Skeletal muscle cell (primary cell): ENCODE measurements at places on chromosomes 11 and 22.
A peak's percentile ranks its signal among the peaks of the same experiment; 100 is the strongest.

GRCh38 chr11:119206511-119207414 lies 624 bp downstream of the CBL start:
- no peak for DNase-seq

- DNase-seq: peak; percentile 95
These were observed 75.8 kb downstream of the CD44 start for GRCh38 chr11:35214792-35215193.

GRCh38 chr11:36436064-36436463 lies 74.0 kb downstream of the TRAF6 start:
- DNase-seq: no peak

GRCh38 chr11:45413156-45413858 lies 127.2 kb upstream of the SYT13 start:
- no peak for DNase-seq

DNA sequence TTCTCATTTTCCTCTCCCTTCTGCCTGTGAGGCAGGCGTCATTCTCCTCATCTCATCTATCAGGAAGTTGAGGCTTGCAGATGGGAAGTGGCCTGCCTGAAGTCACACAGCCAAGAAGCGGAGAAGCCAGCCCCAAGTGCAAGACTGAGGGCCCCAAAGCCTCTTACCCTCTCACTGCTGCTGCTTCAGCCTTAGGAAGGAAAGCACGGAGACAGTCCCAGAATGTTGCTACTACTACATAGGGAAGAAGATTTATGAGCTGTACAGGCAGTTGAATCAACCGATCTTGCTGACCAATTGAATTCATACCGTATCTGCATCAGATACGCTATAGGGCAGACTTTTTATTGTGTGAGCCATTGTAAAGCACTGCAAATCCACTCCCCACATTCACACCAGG lies 89.0 kb downstream of the CWC15 start:
- no peak for DNase-seq

DNA sequence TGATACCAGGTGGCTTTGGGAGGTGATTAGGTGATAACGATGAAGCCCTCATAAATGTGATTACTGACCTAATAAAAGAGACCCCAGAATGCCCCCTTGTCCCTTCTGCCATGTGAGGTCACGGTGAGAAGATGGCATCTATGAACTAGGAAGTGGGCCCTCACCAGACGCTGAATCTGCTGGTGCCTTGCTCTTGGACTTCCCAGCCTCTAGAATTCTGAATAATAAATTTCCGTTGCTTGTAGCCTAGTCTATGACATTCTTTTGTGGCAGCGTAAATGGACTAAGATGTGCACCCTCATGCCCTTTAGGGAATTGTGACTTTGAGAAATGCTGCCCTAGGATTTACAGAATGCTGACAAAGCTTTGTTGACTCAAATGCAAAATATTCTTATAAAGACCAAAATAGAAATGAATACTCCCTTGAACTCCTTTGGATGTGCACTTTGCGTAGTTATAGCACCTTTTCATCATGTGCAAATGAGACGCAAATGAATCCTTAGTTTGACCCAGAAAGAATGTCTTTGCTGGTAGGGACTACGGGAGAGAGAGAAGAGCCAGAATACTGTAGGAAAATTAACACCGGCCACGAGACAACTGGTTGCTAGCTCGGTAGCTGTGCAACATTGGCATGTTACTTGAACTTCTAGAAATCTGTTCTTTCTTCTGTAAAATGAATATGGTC lies 24.8 kb upstream of the EHF start:
- DNase-seq: no peak

DNA sequence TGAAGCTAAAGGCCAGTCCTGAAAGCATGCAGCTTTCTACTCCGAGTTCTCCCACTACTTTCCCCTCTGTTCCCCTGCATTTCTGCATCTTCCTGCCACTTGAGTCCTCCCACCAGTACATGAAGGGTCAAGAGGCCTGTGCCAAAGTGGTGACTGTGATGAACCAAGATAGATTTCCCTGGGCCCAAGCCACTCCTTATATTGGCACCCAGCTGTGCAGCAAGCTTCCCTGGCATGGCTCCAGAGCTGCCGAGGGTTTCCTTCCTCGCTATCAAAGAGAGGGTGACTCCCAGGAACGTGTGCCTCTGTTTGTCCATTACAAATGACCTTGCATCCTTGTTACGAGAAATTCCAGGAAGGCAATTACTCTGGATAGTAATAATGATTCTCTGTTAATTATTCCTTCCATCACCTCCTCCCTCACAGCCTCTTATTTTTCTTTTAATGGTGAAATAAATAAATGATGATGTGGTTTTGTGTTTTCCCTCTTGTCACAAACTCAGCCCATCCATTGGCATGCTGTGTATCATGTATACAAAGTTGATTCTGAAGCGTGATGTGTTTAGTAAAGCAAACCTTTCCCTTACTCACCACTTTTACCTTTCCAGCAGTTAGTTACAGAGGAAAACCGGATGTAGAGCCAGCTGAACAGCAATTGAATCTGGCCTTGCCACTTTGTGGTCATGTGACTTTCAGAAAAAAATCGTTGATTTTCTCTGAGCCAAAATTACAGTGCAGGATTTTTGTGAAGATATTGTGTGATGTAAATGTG lies 8.3 kb downstream of the SRSF8 start:
- DNase-seq: no peak

GRCh38 chr11:1717745-1718144 lies 20.8 kb downstream of the KRTAP5-6 start:
- no peak for DNase-seq

GRCh38 chr11:36109850-36110606 lies 166.2 kb downstream of the LDLRAD3 start:
- DNase-seq: no peak

DNA sequence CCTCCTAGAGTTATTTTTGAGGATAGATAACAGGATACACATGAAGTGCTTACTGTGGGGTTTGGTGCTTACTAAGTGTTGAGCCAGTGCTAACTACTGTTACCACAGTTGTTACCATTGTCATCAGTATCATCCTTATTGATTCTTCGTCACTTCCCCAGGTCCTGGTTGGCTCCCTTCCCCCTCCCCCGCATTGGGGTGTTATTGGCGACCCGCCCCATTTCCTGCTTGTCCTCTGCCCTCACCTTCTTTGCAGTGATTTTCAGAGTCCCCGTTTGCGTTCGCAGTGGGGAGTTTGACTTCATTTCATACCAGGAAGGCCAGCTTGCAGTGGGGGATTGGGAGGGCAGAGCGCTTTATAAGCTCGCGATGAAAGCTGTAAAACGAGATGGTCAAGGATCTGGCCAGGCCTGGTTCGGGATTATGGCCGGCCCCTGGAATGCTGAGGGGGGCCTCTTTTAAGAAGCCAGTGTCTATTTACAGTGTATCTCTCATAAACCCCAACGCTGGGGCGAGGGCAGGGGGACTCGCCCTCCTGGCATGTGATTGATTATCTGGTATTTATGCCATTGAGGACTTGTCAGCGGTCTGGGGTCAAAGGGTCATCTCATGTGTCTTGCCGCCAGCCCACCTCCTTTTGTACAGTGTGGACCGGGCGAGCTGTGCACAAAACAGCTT lies 84.6 kb upstream of the NNMT start:
- DNase-seq: no peak

DNA sequence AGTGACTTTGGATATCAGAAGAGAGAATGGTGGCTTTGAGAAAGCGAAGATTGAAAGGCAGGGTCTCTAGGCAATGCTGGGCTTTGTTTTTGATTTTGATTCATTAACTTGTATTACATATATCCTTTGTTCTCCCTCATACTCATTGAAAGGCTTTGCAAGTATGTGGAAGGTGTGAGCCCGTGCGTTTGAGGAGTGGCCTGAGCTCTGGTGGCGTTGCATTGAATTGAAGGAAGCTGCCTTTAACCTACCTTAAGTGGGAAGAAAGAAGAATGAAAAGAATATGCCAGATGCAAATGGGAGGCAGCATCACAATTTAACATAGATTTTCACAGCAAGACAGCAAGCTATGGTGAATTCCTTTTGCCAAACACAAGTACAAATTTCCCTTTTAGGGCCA lies 6.7 kb downstream of the MMP7 start:
- no peak for DNase-seq

DNA sequence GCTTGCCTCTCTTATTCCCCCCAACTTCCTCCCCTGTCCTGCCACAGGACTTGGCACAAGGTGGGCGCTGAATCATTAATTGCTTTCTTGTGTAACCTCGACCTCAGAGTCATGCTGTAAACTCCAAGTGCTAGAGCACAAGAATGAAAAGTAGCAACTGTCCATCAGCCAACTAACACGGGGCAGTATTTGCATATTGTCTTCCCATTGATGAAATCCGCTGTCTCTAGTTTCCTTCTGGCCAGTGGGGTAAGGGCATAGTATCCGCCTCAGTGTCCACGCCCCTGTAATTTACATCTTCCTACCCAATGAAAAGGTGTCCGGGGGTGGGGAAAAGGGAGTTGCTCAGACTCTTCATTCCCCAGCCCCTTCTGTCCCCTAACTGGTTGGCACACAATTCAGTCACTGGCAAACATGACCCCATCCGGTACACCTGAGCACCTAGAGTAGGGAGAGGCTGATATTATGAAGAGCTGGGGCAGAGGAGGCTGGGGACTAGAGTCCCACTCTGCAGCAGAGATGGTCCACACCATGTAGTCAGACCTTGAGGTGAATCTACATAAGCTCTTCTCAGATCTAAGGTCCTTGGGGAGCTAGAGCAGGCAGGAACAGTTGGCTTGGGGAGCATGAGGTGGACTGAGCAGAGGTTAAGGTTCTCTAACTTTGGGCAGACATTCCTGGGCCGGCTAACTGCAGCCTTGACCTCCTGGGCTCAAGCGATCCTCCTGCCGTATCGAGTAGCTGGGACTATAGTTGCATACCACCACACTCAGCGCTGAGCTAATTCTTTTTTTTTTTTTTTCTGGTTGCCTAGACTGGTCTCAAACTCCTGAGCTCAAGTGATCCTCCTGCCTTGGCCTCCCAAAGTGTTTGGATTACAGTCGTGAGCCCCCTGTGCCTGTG lies 6.8 kb upstream of the GGA1 start:
- DNase-seq: no peak

DNA sequence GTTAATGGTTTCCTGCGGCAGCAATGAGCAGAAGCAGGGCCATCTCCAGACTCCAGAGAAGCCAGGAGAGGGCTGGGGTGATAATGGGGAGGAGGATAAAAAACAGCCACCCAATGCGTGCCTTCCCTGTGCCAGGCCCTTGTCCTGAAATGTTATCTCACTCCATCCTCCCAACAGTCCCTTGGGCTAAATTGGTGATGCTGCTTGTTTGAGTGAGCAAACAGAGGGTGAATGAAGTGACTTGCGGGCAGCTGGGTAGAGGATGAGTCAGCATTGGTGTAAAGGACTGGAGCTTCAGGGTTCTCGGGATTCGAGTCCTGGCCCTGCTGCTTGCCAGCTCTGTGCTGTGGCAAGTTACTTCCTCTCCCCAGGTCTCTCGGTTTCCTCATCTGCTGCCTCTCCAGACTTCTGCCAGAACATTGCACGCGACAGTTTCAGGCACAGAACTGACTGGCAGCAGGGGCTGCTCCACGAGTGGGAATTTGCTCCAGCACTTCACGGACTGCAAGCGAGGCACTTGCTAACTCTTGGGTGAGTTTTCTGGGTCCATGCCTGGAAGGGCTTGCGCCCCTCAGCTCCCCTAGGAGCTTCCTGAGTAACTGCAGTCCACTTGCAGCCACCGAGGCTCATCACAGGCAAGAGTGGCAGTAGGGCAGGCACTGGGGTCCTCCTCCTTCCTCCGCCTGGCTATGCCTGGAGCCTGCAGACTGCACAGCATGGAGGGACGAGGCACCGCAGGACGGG lies at the start of gene P2RY6:
Gene P2RY6, plus strand, starts transcription at position 403 of the 744 bp plus-strand sequence. CDS start 24,181 bp downstream, outside the sequence.
- no peak for DNase-seq

GRCh38 chr22:25368271-25368670 lies 148.8 kb downstream of the CRYBB2 start:
- DNase-seq: peak; percentile 42

GRCh38 chr22:50548040-50548920 lies 2.6 kb downstream of the KLHDC7B start:
- no peak for DNase-seq

DNA sequence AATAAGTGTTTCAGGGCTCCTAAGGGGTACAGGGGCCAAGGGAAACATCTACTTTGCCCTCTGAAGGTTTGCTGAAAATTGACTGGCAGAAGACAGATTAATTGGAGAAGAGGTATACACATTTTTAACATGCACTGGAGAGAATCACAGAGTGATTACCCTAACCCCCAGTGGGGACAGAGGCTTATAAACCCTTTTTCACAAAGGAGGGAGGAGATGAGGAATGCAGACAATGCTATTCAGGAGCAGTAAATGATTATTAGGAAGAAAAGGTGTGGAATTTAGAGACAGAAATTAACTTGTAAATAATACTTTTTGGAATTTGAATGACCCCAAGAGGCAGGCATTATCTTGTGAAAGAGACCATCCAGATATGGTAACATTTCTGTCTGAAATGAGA lies 582.4 kb upstream of the B3GAT1 start:
- no peak for DNase-seq

GRCh38 chr11:91761406-91762025 lies 463.1 kb upstream of the FAT3 start:
- no peak for DNase-seq
